ENCODE measurements at places on chromosomes 7 and 10. TPM values are rescaled to one million over a fixed set of nuclear protein-coding genes. Genes with fewer than 3 reads are reported as not detected.

Gene C10orf67
- not detected for total RNA-seq

Gene MKI67
- total RNA-seq: 1.2 TPM

Gene OR2A5
- not detected for total RNA-seq

Gene ITGB8
- total RNA-seq: 12.0 TPM

GRCh38 chr10:103814626-103815370 is 40.6 kb downstream of the SH3PXD2A start:
- H3K27ac ChIP-seq: peak overlapping the region; percentile 91
- no peaks in the 10 kb centered on the region for H3K27me3 ChIP-seq
- no peaks in the 10 kb centered on the region for H3K36me3 ChIP-seq
- no peak for DNase-seq
- H3K4me3 ChIP-seq: no peak overlapping the region
- no peaks in the 10 kb centered on the region for H3K4me1 ChIP-seq

DNA sequence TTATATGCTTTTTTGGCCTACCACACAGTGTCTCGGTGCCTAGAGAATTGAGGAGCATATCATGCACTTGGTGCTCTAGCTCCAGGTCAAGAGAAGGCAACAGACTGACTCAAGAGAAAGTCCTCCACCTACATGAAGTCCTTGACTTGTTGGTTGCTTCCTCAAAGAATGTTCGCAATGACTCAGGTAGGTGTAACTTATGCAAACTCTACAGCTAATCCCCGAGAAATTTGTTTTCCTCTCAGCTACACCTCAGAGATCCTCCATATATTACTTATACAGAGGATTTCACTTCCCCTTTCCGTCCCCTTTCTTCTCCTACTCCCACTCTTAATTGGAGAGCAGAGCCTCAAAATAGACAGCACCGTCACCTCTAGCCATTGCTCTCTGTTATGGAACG is 1013.1 kb downstream of the KCNMA1 start:
- H3K27ac ChIP-seq: no peak overlapping the region
- DNase-seq: no peak
- H3K27me3 ChIP-seq: no peaks in the 10 kb centered on the region

DNA sequence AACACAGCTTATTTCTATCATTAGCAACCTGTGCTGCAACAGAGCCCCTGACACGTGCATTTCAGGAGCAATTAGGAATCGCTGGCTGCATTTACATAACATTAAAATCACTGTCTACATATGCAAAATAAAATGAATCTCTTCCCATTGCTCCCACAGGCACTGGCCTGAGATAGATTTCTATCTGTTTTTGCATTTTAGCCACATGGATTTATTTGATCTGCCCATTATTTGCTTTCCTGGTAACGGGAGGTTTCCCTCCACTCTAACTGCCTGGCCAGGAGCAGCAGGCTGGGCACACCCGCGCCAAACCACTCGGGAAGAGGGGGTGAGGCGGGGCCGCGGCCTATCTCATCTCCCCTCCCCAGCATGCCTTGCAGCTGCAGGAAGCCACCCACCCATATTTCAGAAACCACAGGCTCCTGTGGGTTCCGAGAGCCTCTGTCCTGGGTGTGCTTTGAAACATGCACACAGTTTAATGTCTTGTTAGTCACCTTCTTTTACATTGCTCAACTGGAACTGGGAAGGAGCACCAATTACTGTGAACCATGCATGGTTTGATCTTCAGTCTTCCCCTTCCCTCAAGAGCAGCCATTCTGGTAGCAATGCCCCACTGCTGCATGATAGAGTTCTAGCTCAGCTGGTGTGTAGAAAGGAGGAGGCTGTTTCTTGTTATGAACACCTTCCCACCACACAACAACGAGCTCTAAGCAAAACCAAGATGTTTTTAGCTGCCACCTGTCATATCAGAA is 37.7 kb upstream of the IKZF1 start:
- H3K27me3 ChIP-seq: no peaks in the 10 kb centered on the region
- no peak for DNase-seq

DNA sequence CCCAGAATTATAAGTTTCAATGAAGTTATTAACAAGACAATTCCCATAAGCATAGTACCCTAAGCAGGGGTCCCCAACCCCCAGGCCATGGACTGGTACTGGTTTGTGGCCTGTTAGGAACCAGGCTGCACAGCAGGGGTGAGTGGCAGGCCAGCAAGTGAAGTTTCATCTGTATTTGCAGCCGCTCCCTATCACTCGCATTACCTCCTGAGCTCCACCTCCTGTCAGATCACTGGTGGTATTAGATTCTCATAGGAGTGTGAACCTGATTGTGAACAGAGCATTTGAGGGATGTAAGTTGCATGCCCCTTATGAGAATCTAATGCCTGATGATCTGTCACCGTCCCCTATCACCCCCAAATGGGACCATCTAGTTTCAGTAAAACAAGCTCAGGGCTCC is 36.0 kb upstream of the KIAA1217 start:
- H3K27ac ChIP-seq: no peak overlapping the region
- no peaks in the 10 kb centered on the region for H3K4me1 ChIP-seq
- H3K27me3 ChIP-seq: no peaks in the 10 kb centered on the region
- no peak overlapping the region for H3K4me3 ChIP-seq

GRCh38 chr10:117257721-117258120 is 16.8 kb downstream of the SLC18A2 start:
- H3K36me3 ChIP-seq: no peaks in the 10 kb centered on the region
- no peaks in the 10 kb centered on the region for H3K4me1 ChIP-seq
- H3K27ac ChIP-seq: no peak overlapping the region
- no peaks in the 10 kb centered on the region for H3K27me3 ChIP-seq
- DNase-seq: no peak

- H3K4me3 ChIP-seq: no peak overlapping the region
- H3K4me1 ChIP-seq: no peaks in the 10 kb centered on the region
- H3K27me3 ChIP-seq: peaks cover 2% of the 10 kb centered on the region
- H3K27ac ChIP-seq: no peak overlapping the region
- DNase-seq: no peak
Measured at GRCh38 chr7:36920433-36920832, 196.1 kb upstream of the AOAH start.

GRCh38 chr10:42875798-42876341 is 93.3 kb downstream of the BMS1 start:
- no peaks in the 10 kb centered on the region for H3K36me3 ChIP-seq
- H3K4me1 ChIP-seq: no peaks in the 10 kb centered on the region
- no peaks in the 10 kb centered on the region for H3K27me3 ChIP-seq
- no peak overlapping the region for H3K27ac ChIP-seq
- DNase-seq: no peak
- H3K4me3 ChIP-seq: no peak overlapping the region

DNA sequence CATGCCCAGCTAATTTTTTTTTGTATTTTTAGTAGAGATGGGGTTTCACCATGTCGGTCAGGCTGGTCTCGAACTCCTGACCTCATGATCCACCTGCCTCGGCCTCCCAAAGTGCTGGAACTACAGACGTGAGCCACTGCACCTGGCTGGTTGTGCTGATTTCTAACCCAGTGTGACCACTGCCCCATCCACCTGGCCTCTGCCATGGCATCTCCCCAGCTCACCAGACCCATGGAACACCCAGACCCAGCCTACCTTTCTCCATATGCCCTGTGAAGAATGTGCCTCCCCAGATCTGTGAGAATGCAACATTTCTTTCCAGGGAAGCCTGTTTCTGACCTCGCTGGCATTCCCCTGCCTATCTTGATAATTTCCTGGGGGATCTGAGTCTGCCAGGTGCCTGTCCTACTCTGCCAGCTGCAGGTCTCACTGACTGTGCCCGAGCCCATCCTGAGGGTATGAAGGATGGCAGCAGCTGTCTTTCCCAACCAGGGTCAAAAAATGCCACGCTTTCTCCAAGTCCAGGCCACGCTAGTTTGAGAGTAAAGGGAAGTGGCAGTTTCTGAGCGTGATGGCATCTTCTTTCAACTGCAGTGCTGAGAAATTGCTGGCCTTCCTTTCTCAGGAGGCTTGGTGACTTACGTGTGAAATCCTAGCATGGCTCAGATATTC is 324.4 kb upstream of the ZNF32 start:
- H3K4me3 ChIP-seq: no peak overlapping the region
- no peak for DNase-seq
- no peaks in the 10 kb centered on the region for H3K36me3 ChIP-seq
- H3K27me3 ChIP-seq: no peaks in the 10 kb centered on the region
- no peaks in the 10 kb centered on the region for H3K4me1 ChIP-seq

DNA sequence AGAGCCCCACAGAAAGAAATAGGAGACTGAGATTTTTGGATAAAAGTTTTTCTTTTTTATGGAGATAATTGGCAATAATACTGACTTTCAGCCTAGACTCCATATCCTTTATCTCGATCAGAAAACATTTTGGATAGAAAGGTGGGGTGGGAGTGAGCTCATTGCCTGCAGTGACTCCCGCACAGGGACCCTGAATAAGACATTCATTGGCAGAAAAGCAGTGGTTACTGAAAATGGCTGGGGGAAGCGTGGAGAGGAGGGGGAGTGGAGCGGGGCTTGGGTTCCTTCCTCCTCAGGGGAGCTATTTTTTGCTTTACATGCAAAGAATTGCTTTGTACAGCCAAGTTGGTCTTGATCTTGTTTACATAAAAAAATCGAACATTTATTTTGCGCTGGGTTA is 90.4 kb upstream of the BMPER start:
- peak; percentile 40 for DNase-seq
- H3K4me1 ChIP-seq: peaks cover 3% of the 10 kb centered on the region
- H3K4me3 ChIP-seq: peak overlapping the region; percentile 95
- no peaks in the 10 kb centered on the region for H3K27me3 ChIP-seq
- H3K27ac ChIP-seq: no peak overlapping the region

GRCh38 chr7:67597161-67597560 is 600.5 kb downstream of the TYW1 start:
- H3K27ac ChIP-seq: no peak overlapping the region
- H3K36me3 ChIP-seq: no peaks in the 10 kb centered on the region
- H3K4me1 ChIP-seq: no peaks in the 10 kb centered on the region

DNA sequence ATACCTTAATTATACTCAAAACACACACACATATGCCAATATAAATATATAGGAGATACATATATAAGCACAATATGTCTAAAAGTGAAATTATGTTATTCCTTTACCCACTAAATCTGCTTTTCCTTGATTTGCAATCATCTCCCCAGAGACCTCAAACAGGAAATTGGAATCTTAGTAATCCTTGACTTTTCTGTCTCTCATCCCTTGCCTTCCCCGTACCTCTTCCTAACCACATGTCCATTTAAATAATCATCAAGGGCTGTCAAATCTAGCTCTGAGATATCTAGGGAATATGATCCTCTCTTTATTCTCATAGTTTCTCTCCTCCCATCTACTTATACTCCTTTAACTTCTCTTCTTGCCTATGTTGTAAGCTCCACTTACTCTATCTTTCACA is 336.6 kb downstream of the HGF start:
- no peaks in the 10 kb centered on the region for H3K4me1 ChIP-seq
- DNase-seq: no peak
- H3K27me3 ChIP-seq: no peaks in the 10 kb centered on the region
- no peak overlapping the region for H3K4me3 ChIP-seq

DNA sequence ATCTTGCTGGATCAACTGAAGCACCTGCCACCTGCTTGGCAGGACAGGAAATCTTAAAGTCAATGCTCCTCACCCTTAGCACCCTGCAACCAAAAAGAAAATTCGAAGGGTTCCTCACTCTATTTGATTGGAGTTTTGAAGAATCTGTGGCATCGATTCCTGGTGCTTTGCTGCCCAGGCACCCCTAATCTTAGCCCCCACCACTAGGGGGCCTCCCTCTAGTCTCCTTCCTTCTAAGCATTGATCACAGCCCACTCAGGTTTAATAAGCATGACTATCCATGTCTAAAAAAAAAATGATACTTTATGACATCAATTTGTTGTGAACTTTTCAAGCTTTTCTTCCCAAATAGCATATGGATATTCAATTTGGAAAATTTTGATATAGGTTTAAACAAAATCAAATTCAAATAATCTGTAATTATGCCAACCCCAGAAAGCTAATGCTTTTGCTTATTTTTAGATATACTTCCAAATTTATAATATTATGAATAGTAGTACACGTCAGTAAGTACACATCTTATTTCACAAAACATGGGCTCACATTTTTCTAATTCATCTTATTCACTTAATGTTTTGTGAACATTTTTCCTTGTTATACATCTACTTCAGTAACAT is 45.3 kb downstream of the NRG3 start:
- no peak for DNase-seq
- H3K4me3 ChIP-seq: no peak overlapping the region
- no peak overlapping the region for H3K27ac ChIP-seq
- no peaks in the 10 kb centered on the region for H3K4me1 ChIP-seq

- H3K4me1 ChIP-seq: peaks cover 3% of the 10 kb centered on the region
- H3K27ac ChIP-seq: no peak overlapping the region
- no peaks in the 10 kb centered on the region for H3K27me3 ChIP-seq
- H3K4me3 ChIP-seq: no peak overlapping the region
- no peaks in the 10 kb centered on the region for H3K36me3 ChIP-seq
Measured at GRCh38 chr10:82625512-82626189, 750.7 kb downstream of the NRG3 start.

DNA sequence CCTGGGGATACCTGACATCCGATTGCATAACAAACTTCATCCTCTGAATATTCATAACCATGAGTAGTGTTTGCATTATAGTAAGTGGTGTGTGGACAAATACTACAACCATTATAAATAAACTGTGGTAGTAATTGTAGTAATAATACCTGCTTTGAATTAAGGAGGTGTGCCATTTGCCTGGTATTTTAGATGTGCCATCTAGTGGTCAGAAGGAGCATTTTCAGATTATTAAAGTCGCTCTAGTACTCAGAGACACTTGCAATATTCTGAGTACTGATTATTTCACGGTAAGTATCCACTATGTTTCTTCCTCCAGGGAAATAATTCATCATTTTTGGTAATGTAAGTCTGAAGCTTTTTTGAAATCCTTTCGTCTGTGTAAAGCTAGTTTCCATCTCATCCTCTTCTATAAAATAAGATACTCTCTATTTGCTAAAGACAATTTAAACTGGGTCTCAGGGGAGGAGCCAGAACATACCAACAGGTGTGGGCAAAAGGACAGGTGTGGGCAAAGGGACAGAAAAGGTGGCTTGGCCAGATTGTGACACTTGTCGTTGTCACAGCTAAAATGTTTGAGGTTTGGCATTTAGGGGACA is 115.3 kb upstream of the WDR11 start:
- no peaks in the 10 kb centered on the region for H3K27me3 ChIP-seq
- H3K4me1 ChIP-seq: no peaks in the 10 kb centered on the region

- no peak overlapping the region for H3K4me3 ChIP-seq
- H3K27me3 ChIP-seq: no peaks in the 10 kb centered on the region
- H3K27ac ChIP-seq: no peak overlapping the region
- no peak for DNase-seq
- H3K36me3 ChIP-seq: no peaks in the 10 kb centered on the region
- no peaks in the 10 kb centered on the region for H3K4me1 ChIP-seq
Measured at GRCh38 chr7:146639291-146639690, 522.7 kb downstream of the CNTNAP2 start.

DNA sequence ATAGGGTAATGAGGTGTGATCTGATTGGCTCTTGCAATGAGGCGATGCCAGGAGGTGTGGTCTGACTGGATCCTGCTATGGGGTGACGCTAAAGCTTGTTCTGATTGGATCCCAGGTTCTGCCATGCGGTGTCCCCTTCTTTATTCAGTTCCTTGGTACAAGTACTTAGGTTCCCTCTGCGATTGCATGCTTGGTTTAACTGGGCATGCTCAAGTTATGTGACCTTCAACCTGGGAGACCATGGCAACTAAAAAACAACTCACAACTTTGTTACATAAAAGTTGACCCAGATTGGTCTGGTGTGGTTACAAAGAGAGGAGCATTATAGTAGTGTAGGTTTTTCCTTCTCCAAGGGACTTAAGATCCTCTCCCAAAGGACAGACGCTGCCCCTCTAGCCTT is 49.5 kb upstream of the DNAJC1 start:
- no peak overlapping the region for H3K27ac ChIP-seq
- no peaks in the 10 kb centered on the region for H3K27me3 ChIP-seq
- H3K36me3 ChIP-seq: no peaks in the 10 kb centered on the region
- H3K4me3 ChIP-seq: no peak overlapping the region
- H3K4me1 ChIP-seq: no peaks in the 10 kb centered on the region
